ENCODE measurements at places on chromosomes 3 and 15. TPM values are rescaled to one million over a fixed set of nuclear protein-coding genes. Genes with fewer than 3 reads are reported as not detected.

DNA sequence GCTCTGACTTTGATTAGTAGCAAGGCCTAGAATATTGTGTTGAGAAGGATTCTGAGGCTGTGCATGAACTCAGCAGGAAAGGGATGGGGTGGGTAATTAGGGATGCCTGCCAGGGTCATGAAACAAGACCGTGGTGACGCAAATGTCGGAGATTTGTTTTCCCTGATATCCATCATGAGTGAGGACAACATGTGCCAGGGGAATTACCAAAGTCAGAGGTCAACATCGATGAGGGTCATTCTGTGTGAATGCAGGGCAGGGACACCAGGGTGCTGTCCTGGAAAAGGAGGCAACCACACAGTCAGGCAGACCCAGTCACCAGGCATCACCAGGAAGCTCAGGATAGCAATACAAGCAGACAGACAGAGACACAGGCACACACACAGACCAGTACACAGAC lies 52.2 kb downstream of the SLCO2A1 start:
- no peak for DNase-seq

- no peak for DNase-seq
Measured at GRCh38 chr3:69320871-69321271, 65.0 kb downstream of the FRMD4B start.

Gene NPAP1
- 0.18 TPM for total RNA-seq

GRCh38 chr3:68142441-68142840 lies 488.0 kb upstream of the SUCLG2 start:
- no peak for DNase-seq

DNA sequence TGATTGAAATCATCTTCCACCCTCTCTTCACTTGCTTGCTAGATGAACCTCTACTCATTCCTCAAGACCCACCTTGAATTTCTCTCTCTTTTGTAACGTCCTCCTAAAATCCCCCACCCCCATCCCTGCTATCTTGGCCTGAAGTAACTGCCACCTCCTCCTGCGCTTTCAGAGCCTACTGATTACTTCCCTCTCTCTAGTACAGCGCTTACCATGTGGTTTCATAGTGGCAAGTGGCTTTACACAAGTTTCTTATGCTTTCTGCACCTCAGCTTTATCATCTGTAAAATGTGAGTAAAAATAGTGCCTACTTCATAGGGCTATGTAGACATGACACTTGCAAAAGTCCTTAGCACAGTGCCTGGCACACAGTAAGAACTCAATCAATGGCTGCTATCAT lies 28.7 kb upstream of the DAZL start:
- DNase-seq: no peak

- no peak for DNase-seq
Measured at GRCh38 chr3:50427217-50427616, 67.9 kb upstream of the TMEM115 start.

Gene TRIM59
- total RNA-seq: 12.8 TPM

Gene SLC6A11
- 0.15 TPM for total RNA-seq

Gene ROPN1
- not detected for total RNA-seq
